RKO (cell line): ENCODE measurements at places on chromosomes 13 and 19.
A peak's percentile ranks its signal among the peaks of the same experiment; 100 is the strongest.

DNA sequence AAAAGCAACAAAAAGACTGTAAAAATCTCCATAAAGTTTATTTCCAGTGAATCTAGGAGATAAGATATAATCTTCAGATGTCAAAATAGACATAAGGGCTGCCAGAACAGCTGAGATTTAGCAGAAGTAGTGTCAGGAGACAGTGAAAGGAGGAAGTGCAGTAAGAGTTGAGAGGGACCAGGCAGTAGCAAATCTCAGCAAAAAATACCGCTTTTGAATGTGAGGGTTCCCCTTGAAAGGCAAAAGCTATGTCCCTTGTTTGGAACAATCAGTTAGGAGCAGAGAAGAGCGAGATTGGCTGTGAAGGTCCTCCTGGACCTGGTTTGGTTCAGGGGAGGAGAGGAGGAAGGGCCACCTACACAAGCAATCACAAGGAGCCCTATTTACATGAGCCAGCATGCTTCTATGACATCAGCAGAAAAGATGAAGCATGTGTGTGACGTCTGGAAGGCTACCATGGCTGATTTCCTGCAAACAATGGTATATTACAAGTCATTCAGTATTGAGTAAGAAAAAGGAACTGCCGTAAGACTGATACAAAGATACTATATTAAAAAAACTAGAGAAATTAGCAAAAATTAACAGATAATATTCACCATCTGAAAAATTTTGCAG lies 98.9 kb upstream of the SIAH3 start:
- no peak for DNase-seq

DNA sequence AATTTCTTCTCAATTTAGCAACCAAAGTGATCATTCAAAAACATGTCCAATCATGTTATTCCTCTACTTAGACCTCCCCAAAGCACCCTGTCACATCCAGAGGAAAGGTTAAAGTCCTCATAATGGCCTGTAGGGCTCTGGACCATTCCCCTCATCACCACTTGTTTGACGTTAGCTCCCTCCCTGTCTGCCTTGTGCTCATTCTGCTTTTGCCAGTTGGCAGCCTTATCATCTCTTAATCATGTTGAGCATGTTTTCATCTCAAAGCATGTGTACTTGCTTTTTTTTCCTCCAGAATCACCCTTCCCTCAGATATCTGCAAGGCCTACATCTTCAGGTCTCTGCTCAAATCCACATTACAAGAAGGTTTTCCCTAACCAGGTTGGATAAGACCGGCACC lies 25.9 kb downstream of the UBAC2 start:
- DNase-seq: no peak

GRCh38 chr19:33502521-33502920 lies 19.1 kb downstream of the PEPD start:
- no peak for DNase-seq

- DNase-seq: no peak
These were observed 83.8 kb downstream of the RNASEH2B start for GRCh38 chr13:50993371-50993770.

DNA sequence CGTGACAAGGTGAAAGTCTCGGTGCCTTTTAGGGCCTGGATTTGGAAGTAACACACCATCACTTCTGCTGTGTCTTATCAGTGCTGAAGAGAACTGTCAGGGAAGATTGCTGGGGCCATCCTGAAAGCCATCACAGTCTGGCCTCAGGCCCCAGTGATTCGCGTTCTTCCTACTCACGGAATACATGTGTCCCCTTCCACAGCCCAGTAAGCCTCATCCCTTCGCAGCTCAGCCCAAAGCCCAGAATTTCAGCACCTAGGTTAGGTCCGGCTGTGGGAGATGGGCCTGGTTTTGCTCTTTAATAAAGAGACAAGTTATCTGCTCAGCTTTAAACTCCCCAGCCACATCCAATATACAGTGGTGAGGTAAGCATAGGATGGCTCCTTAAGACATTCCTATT lies 113.0 kb upstream of the SPACA7 start:
- DNase-seq: no peak

DNA sequence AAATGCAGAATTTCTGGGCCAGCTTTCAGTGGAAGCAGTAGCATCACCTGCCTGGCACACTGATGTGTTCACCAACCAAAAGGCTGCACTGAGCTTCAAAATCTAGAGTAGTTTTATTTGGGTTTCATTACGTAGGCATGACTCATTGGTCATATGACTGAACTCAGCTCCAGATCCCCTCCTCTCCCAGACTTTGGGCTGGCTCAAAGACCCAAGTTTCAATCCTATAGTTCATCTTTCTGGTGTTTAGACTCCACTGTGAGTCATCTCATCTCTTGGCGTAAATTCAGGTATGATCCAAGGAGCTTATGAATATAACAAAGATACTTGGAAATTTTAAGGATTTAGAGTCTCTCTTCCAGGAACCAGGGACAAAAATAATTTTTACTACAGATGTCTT lies 17.7 kb downstream of the ZMYM5 start:
- peak; percentile 91 for DNase-seq

GRCh38 chr19:293436-294110 lies 2.4 kb upstream of the PLPP2 start:
- DNase-seq: no peak

- no peak for DNase-seq
These were observed 82.2 kb downstream of the EDNRB start for GRCh38 chr13:77836423-77836822.

GRCh38 chr13:67069117-67069767 lies 160.9 kb downstream of the PCDH9 start:
- no peak for DNase-seq

DNA sequence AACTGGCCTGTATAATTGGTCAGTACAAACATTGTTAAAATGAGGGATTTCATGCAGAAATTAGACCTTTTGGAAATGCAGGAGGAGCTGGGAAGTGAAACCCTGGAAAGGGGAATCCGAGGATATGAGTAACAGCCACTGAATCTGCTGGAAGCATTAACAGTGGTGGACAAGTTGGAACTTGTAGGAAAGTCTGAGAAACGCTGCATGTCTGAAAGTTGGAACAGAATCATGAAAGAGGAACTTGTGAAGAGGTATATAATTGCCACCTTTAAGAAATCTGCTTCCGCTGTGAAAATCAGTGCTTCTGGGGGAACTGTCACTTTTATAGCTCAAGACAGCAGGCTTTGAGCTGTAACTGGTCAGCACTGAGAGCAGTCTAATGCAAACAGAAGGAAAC lies 716.5 kb upstream of the PRR20A start:
- no peak for DNase-seq

GRCh38 chr13:32248801-32249200 lies 66.4 kb downstream of the ZAR1L start:
- no peak for DNase-seq

DNA sequence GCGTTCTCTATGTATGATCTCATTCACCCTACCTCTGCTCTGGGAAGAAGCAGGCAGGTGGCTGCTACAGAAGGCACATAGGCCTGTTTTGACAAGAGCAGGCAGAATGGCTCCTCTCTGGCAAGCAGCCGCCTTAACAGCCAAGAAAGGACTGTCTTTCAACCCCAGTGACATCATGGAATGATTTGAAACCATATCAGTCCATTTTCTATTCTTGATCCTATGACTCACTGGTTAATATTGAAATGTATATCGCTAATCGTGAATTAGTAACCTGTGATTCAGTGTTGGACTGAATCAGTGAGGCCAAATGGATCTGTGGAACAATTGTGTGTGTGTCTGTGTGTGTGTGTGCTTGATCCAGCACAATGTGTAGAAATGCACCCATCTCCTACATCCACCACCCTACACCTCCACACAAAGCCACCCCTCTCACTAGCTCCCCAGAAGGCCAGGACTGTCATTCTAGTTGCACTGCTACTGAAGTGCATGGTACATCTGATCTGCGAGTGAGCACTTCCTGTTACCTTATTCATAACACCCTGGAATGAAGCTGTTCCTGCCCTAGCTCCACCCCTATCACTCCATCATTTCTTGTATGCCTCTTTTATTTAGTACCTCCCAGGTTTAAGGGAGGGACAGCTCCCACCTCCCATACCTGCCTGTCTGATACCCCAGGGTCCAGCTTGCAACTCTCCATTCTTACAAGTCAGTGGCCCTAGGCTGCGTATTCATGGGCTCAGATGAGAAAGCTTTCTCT lies 460.0 kb downstream of the FOXO1 start:
- DNase-seq: no peak

GRCh38 chr19:799076-799881 lies 2.0 kb downstream of the PTBP1 start:
- peak; percentile 50 for DNase-seq

DNA sequence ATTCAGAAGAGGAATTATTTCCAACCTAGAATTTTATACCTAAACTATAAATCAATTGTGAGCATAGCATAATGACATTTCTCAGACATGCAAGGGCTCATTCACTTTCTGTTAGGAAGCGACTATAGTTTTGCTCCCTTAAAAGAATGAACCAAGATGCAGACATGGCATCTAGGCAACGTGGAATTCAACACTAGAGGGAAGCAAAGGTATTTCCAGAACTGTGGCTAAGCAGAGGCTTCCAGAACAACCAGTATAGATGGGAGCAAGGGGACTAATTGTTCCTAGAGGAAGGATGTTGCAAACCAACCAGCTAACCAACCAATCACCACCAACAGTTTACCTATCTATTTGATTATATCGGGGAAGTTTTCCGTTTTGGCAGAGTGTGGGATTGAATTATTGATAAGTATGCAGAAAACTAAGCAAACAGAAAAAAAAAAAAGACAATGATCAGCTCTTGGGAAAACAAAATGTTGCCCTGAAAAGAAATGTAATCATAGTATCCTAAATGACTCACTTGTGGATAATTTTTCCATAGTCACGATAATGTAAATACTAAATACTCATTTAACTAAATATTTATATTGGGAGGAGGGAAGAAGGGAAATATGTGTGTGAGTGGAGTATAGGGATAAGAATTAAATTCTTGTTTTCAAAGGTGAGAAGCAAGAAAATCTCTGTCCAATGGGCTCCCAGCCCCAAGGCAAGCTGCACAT lies 21.1 kb downstream of the ARL11 start:
- DNase-seq: peak; percentile 55

GRCh38 chr13:45879666-45880065 lies 28.1 kb upstream of the SIAH3 start:
- DNase-seq: peak; percentile 23

DNA sequence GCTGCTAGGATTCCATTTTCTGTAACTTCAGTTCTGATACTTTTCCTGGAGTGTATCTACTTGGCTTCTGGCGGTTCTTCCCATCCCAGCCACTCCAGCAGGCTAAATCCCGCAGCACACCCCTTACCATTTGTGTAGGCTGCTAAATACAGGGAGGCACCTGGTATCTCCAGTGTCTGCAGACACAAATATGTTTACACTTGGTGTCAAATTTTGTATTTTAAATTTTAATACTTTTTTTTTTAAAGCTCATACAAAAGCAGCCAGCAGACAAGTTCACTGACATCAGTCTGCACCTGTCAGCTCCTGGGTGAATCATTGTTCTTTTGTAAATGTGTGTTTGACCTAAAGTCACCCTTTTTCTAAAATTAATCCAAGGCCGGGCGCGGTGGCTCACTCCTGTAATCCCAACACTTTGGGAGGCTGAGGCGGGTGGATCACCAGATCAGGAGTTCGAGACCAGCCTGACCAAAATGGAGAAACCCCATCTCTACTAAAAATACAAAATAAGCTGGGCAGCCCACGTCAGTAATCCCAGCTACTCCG lies 3.4 kb upstream of the ZSCAN4 start:
- DNase-seq: no peak

GRCh38 chr13:99119656-99120055 lies 81.0 kb upstream of the UBAC2 start:
- no peak for DNase-seq

DNA sequence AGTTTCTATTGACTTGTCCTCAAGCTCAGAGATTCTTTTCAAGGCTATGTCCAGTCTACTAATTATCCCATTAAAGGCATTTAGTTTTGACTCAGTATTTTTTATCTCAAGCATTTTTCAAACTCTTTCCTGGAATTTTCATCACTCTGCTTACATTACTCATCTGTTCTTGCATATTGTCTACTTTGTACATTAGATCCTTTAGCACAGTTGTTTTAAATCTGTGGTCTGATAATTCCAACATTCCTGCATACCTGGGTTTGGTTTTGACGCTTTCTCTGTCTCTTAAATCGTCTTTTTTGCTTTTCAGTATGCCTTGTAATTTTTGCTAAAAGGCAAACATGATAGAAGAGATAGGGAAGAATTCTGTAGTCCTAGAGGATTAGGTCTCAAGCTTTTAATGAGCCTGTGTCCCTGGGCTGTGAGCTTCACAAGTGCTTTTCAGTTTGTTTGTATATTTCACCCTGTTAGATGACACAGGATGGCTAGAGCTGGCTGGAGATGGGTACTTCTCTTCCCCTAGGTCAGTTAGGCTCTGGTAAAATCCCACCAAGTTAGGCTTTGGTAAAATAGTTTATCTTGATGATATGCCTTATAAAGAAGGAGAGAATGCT lies 46.1 kb upstream of the GPC6 start:
- DNase-seq: no peak

DNA sequence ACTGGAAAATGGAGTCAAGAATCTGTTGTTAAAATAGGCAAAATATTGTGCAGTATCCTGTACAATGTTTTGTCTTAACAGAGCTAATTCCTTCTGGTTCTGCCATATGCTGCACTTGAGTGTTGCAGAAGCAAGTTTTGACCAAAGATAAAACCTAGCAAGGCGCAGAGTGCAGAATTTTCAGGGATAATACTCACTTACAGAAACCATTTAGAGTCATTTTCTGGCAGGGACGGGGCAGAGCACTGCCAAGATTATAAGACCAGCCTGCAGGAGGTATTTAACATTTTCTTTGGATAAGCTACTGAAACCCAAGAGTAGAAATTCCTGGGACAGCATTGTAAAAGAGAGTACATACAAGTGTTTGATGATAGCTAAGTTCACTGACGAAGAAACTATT lies 159.5 kb upstream of the EDNRB start:
- DNase-seq: no peak

- peak; percentile 70 for DNase-seq
These were observed 22.4 kb downstream of the ZNF571 start for GRCh38 chr19:37572203-37572602.

- peak; percentile 83 for DNase-seq
These were observed 461 bp upstream of the HSPB6 start for GRCh38 chr19:35757231-35757748.

- DNase-seq: no peak
These were observed 5.6 kb downstream of the ICAM5 start for GRCh38 chr19:10295305-10295846.

- no peak for DNase-seq
These were observed 23.2 kb downstream of the SH3GL1 start for GRCh38 chr19:4376991-4377781.

DNA sequence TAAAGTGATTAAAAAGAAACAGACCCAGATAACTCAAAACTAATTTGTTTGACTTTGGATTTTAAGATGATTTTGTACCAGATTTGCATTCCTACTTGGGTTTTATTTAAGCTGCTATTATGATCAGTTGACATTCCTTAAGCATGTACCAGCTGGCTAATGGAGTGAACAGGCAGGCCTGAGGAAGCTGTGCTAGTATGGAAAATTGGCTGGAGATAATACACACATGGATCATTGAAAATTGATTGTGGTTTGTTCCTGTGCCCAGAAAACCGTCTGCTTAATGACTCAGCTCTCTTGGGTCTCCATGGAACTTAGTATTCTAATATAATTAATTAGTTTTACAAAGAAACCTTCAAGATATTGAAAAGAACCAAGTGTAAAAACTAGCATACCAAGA lies 22.6 kb downstream of the POLR1D start:
- DNase-seq: no peak

GRCh38 chr19:33926306-33926705 lies 129.6 kb downstream of the KCTD15 start:
- no peak for DNase-seq

- peak; percentile 16 for DNase-seq
These were observed 6.3 kb downstream of the SYDE1 start for GRCh38 chr19:15113245-15114152.

- DNase-seq: no peak
These were observed 23.2 kb downstream of the IGFL3 start for GRCh38 chr19:46101293-46101692.
